Fibroblast of skin of scalp (primary cell): ENCODE measurements at places on chromosomes 7 and 10.

DNA sequence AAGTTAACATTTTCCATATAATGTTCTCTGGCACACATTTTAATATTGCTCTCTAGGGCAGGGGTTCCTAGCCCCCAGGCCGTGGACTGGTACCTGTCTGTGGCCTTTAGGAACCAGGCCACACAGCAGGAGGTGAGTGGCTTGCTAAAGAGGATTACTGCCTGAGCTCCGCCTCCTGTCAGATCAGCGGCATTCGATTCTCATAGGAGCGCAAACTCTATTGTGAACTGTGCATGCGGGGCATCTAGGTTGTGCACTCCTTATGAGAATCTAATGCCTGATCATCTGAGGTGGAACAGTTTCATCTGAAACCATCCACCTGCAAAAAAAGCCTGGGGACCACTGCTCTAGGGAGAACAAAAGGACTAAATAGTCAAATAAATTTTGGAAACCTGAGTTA is 65.7 kb downstream of the EXOC6 start:
- no peak for DNase-seq

GRCh38 chr7:77457779-77458178 is 41.6 kb upstream of the GSAP start:
- no peak for DNase-seq

GRCh38 chr7:35968140-35968940 is 167.5 kb downstream of the SEPTIN7 start:
- no peak for DNase-seq

DNA sequence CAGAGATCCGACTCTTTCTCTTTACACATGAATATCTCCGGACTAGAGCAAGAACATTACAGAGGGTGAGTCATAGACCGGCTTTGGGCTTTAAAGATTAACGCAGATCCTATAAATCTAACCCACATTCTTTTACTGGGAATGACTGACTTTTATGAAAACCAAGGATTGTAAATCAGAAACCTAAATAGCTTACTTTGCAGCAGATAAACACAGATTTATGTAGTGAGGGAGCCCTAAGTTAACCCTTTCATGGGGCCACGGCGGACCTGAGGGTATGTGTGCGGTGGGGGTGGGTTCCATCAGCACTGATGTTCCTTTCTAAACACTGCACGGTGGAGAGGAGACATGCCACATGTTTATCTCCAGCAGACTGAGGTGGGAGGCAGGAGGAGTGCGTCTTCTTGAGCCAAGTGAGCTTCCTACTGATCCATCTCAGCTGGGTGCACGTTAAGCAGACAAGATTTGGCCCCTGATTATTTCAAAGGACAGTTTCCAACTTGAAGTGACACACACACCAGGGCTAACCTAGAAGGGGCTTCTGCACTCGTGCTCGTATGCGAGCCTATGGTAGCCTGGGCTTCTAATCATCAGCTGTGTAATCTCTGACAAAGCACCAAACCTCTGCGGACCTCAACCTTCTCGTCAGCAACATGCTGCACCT is 127.6 kb downstream of the WDR11 start:
- no peak for DNase-seq

DNA sequence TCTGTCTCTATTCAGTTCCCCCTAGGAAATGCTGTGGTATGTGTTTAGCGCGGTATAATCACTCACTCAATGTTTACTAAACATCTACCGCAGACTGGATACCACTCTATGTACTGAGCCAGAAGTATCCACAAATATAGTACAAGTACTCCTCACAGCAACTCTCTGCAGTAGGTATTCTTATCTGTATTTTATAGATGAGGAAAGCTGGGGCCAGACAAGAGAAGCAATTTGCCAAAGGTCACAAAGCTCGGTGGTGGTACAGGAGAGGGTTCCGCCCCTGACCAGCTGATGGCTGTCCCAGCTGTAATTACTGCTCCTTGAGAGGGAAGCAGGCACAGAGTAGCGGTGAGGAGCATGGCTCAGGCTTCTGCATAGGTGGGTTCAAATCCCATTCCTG is 184.1 kb downstream of the DOCK4 start:
- no peak for DNase-seq

- DNase-seq: no peak
Observed at GRCh38 chr10:95474228-95475002, 86.8 kb downstream of the SORBS1 start.

DNA sequence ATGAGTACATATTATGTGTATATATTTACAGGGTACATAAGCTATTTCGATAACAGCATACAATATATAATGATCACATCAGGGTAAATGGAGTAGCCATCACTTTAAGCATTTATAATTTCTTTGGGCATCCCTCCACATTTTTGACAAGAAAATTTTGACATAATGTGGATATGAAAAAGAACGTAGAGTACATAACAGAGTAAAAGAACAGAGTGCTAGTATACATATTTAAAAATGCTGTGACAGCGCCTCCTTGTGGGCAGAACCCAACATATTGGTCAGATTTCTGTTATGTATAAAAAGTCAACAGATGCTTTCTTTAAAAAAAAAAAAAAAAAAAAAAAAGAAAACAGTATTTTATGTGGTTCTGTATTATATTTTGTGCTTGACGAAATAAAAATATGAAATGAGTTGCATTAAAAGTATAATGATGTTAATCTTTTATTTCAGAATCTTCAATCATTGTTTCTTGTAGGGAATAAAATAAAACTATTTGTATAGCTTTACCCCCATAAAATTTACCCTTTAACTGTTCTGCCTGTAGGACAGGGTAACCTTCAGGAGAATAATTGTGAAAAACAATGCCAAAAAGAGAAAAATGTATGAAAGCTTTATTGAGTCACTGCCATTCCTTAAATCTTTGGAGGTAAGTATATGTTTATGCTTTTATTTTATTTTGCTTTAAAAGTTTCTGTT is 18.3 kb upstream of the HBP1 start:
- peak; percentile 73 for DNase-seq

DNA sequence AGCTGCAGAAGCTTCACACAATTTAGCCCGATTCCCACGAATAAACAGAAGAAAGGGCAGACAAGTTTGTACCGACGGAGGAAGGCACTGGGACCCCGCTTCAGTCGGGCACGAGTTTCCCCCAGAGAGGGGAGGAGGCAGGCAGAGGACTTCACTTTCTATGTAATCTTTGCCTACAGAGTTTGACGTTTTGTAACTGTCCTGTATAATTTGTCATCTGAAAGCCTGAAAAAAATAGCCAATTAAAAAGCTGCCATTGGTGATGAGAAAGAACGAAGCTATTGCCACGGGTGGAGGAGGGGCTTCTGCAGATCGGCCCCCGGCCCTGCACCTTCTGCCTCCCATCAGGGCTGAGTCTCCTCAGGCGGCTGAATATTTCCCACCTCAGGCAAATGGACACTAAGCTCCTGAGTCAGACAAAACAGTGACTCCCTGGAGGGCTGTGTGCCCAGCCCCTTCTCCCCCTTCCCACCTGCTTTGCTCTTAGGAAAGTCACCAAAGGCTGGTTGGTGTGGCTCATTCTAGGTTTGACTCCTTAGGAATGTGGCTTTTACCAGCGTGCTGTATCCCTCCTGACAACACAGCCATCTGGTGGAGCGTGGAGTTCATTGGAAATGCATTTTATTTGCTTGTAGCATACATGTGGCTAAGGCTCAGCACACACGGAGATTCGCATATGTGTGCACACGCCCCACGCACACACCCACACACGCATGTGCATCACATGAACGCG is 117.4 kb downstream of the VIPR2 start:
- DNase-seq: no peak

GRCh38 chr10:35711615-35712411 is 69.7 kb upstream of the FZD8 start:
- no peak for DNase-seq

DNA sequence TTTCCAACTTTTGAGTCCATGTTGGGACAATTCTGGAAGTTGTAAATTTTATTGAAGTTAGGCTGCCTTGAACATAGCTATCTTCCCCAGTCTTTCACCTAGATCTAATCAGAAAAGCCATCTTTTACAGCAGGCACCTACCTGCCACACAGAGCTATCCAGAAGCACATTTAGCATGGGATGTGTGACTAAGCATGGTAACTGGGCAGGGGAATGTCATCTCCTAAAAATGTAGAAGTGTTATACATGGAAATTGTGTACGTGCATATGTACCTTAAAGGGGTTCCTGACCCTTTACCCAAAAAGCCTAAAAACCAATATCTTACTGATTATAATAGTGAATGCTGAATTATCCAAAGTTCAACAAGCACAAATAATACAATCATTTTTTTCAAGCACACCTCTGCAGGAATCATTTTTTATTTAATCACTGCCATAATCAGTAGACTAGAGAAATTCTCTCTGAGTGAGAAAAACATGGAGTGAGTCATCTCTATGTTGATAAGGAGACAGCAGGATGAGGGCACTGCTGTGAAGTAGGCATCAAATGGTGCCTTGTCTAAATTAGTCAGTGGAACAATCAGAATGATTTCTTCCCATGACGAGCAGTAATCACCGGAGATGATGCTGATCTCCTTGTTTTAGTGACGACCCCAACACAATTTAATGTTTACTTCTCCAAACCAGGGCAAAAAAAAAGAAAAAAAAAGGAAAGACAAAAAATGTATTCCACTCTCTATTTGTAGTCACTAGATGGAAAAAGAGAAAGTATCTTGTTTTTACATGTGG is 75.9 kb downstream of the SORBS1 start:
- no peak for DNase-seq

- DNase-seq: peak; percentile 24
Observed at GRCh38 chr10:86100581-86101061, 266.0 kb downstream of the GRID1 start.

- no peak for DNase-seq
Observed at GRCh38 chr7:19709249-19709578, 377 bp upstream of the POLR1F start.

DNA sequence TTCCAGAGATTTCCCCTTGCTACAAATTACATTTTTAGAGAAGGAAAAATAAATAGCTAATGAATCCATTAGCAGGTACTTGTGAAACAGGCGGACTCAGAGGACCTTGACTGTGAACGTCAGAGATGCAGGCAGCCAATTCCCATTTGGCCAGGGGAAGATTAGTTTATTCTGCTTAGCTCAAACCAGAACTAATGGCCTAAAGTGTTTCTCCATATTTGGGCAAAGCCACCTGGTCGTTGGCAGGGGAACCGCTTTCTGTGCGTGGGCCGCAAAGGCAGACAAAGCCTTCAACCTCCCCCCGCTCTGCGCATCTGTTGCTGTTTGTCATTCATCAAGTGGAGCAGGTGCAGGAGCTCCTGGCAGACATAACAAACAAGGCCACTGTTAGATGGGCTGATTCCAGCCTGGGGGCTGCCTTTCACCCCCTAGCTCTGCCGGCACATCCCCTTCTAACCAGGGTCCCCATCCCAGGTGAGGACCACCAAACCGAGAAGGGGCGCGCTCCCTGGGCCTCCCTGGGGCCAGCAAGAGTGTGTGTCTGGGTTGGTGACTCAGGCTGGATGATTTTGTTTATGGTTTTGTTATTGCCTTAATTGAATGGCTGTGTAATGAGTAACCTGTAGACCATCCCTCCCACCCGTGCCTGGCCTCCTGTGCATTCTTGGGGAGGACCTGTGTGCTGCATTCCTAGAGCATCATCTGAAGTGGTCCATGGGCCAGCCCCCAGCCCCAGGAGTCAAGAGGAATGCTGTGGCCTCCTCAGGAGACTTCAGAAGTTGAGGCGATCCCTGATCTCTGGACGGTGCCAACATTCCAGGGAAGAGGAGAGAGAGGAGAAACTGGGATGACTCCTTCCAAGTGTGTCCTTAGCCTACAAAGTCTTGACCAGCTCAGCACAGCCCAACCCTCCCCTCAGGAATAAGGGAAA is 14.5 kb upstream of the CPA1 start:
- DNase-seq: peak; percentile 86

GRCh38 chr7:111736552-111736874 is 174.2 kb upstream of the IMMP2L start:
- DNase-seq: no peak

- DNase-seq: no peak
Observed at GRCh38 chr7:138746073-138746472, 44.9 kb upstream of the SVOPL start.
